ENCODE measurements at places on chromosomes 11 and 22.

DNA sequence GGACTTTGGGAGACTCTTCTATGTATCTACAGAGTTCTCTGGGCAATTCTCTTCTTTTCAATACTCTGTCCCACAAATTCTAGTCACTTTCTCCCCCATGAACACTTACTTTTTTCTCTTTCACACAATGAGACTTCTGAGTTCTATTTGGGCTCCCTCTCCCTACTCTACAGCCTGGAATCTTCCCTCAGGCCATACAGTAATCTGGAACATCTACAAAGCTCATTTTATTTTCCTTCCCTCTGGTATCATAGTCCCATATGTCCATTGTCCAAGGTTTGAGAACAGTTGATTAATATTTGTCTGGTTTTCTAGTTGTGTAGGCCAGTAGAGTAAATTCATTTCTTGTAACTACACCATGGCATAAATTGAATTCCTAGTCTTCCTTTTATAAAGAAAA lies 544.6 kb upstream of the RAG2 start:
- DNase-seq: no peak

GRCh38 chr11:75496305-75496752 lies 29.4 kb downstream of the GDPD5 start:
- no peak for DNase-seq

DNA sequence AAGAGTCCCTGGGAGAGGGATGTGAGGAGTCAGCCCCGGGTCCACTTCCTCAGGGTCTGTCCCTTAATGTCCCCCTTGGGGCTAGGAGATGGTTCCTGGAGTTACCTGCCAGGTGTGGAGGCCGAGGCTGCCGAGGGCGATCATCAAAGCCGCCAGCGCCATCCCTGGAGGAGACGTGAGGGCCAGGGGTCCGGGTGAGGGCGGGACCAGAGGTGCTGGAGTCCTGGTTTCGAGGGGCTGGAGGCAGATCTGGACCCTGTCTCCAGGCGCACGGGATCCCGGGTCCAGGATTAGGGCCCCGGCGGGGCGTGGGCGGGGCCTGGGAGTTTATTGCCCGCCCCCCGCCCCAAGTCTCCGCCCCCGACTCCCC lies at the start of gene ART5:
TSS of gene ART5 (minus strand) at position 292 of the 370 bp plus-strand sequence. CDS start at position 162, 130 bp downstream.
- no peak for DNase-seq

- no peak for DNase-seq
These were observed 611.7 kb downstream of the NTM start for GRCh38 chr11:131982154-131982553.

GRCh38 chr11:21888814-21889213 lies 304.1 kb upstream of the ANO5 start:
- DNase-seq: no peak

GRCh38 chr11:64136765-64137441 lies 29.0 kb downstream of the MACROD1 start:
- no peak for DNase-seq

DNA sequence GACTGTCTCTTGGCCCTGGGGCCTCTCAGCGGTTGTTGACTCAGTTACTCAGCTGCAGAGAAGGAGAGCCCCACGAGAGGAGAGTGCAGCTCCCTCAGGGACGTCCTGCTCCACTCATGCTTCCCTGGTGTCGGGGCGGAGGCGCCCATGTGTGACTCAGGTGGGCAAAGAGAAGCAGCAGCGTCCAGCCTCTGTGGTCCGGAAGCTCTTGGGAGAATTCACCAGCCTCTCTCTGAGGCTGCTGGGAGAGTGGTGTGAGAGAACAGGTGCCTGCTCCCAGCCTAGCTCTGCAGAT lies 25.7 kb downstream of the GLB1L2 start:
- no peak for DNase-seq

DNA sequence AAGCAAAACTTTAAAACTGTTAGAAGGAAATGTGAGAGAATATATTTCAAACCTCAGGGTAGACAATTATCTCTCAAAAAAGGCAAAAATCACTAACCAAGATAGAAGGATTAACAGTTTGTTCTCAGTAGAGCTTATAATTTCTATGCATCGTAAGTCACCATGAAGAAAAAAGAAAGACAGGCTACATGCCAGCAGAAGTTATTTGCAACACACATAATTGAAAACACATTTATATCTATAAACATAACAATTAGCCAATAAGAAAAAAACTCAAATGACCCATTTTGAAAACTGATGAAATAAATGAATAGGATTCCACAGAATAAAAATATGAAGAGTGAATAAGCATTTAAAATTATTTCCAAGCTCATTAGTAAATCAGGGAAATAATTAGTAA lies 24.4 kb upstream of the SNX19 start:
- no peak for DNase-seq

GRCh38 chr22:27335102-27335660 lies 466.4 kb downstream of the MN1 start:
- DNase-seq: no peak

DNA sequence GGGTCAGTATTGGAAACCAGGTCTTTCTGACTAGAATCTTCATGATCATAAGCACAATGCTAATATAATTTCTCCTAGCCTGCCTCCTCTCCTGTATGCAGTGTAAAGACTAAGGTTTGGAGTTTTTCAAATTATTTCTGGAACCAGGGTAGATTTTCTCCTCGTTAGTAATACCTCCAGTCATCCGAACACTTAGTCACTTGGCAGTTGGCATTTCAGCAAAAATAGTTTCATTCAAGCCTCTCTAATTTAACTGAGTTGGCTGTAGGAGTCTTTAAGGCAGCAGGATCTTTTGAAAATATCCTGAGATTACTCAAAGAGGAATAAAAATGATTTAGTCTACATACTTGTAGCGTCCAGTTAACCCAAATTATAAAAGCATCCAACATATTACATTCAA lies 6.3 kb downstream of the TYR start:
- DNase-seq: no peak
